Chondrocyte (in vitro differentiated cells): ENCODE measurements at places on chromosomes 5 and 9. TPM values are rescaled to one million over a fixed set of nuclear protein-coding genes. Genes with fewer than 3 reads are reported as not detected.

The PHF24 gene
- 0.30 to 1.0 TPM in 2 of 3 replicates, not detected in the other for total RNA-seq

The HMGCS1 gene
- total RNA-seq, result 77.8 to 86.9 TPM (median 86.9 TPM) in 3 replicates

The CKMT2 gene
- total RNA-seq, result not detected in 3 replicates

The PCDHAC2 gene
- 4.9 to 7.1 TPM (median 6.7 TPM) in 3 replicates for total RNA-seq

The MIER3 gene
- 22.6 to 25.7 TPM (median 22.7 TPM) in 3 replicates for total RNA-seq

DNA sequence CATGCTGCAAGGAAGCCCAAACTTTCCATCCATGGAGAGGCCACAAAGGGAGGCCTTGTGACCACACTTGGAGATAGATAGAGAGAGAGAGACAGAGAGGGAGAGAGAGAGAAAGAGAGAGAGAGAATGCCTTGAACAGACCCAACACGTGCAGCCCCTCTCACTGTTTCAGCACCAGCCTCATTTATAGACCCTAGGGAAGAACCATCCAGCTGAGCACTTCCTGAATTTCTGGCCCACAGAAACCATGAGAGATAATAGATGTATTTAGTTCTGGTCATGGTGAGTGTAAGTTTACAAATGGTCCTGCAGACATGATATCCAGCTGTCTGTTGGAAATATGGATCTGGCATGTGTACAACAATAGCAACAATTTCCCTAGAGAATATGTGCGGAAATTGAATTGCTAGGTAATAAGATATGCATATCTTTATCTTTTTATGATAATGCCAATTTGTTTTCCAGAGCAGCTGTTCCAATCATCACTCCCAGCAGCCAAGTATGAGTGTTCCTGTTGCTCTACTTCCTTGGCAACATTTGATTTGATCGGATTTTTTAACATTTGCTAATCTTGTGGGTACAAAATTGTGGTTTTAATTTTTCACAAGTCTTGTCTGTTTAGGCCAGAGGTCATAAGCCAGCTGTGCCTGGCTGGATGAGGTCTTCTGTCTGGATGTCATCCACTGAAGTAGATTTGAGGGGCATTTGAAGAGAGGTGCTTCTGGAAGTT is 217.3 kb upstream of the IL12B start:
- no peak for DNase-seq

DNA sequence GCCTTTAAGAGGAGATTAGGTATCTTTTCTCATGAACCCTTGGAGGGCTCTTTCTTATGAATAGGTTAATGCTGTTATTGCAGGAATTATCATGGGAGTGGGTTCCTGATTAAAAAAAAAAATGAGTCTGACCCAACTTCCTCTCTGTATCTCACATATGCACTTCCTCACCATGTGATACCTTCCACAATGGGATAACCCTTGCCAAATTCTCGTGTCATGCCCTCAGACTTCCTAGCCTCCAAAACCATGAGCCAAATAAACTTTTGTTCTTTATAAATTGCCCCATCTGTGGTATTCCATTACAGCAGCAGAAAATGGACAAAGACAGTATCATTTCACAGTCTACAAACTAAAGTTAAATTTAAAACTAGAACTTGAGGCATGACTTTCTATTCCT is 1.0 kb downstream of the OR1B1 start:
- DNase-seq, result no peak

DNA sequence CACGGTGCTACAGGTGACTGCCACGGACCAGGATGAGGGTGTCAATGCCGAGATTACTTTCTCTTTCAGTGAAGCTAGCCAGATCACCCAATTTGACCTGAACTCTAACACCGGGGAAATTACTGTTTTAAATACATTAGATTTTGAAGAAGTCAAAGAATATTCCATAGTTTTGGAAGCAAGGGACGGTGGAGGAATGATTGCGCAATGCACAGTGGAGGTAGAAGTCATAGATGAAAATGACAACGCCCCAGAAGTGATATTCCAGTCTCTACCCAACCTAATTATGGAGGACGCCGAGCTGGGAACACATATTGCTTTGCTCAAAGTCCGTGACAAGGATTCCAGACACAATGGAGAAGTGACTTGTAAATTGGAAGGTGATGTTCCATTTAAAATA is 1.2 kb downstream of the PCDHGB4 start:
- no peak for DNase-seq

- no peak for DNase-seq
These were observed 2.9 kb downstream of the AK1 start for GRCh38 chr9:127874301-127875221.

GRCh38 chr9:69065660-69066059 is 30.1 kb downstream of the FXN start:
- DNase-seq, result no peak

- DNase-seq, result peak; percentile 13
These were observed 175.0 kb downstream of the MACROH2A1 start for GRCh38 chr5:135223891-135224625.

- DNase-seq, result no peak
These were observed 159.5 kb downstream of the ARL15 start for GRCh38 chr5:54150841-54151240.

- no peak for DNase-seq
These were observed 54.0 kb upstream of the MCCC2 start for GRCh38 chr5:71533142-71533541.

- DNase-seq, result no peak
These were observed 61.5 kb upstream of the TNFSF15 start for GRCh38 chr9:114867327-114867726.

GRCh38 chr9:133979921-133980863 is 11.9 kb downstream of the VAV2 start:
- peak; percentile 89 for DNase-seq

DNA sequence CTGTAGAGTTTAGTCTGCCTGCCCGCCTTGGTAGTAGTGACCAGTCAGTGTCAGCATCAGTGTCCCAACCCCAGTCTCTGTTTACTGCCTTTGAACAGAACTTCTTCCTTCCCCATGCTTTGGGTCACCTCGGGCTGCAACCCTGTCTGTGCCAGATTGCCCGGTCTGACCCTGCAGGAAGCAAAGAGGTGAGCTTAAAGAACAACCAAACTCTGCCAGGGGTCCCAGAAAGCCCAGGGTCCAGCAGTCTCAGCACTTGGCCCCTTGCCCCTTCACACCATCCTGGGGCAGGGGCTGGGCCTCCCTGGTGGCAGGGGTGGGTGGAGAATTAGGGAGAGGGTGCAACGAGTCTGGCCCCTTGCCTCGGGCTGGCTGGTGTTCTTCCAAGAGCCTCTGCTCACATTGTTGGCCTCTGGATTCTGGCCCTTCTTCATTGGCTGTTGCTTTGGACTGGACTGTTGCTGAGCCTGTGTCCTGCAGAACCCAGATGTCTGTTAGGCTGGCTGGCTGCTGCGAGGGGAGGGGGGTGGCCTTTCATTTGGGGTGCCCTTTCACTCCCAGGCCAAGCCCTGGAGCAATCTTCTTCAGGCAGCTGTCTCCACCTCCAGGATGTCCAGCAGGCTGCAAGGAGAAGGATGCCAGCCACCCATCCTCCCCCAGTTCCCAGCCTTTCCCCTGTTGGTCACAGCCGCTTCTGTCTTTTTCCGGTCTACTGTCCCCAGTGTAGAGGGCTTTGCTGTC is 51.2 kb downstream of the SAR1B start:
- peak; percentile 74 for DNase-seq

DNA sequence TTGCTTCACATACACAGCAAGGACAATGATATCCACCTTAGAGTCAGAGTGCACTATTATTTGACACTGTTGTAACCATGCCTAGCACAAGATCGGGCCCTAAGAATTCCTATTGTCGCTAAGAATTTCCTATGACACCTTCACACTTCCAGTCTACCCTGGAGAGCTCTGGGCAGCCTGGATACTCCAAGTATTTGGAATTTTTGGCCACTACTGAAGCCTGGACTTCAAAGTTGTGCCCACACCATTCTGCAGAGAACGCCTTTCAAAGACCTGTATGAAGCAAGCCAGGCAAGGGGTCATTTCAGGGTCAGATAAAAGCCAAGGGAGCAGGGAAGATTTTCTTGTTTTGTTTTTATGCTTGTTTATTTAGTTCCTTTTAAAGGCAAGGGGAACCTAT is 179.7 kb downstream of the PAPPA start:
- no peak for DNase-seq

DNA sequence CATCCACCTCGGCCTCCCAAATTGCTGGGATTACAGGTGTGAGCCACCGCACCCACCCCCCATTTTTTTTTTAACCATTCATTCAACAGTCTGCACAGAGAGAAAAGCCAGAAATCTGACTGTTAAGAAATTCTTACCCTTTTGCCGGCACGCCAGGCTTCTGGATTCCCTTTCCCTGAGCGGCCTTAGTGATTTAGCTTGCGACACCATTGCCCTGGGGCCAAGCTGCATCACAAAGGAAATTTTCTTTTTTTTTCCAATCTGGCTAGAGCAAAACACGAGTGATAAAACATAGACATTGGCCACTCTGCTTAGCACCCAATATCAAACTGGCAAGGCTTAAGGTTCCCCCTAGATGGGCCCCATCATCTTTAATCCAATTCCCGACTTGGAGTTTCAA is 21.2 kb upstream of the ATOSB start:
- no peak for DNase-seq

- peak; percentile 87 for DNase-seq
These were observed 22.9 kb downstream of the ADAMTS2 start for GRCh38 chr5:179322071-179323025.

GRCh38 chr5:115194676-115195075 is 25.0 kb upstream of the TRIM36 start:
- no peak for DNase-seq

GRCh38 chr5:139680368-139681111 is 32.4 kb downstream of the CXXC5 start:
- DNase-seq, result no peak
